ENCODE measurements at places on chromosomes 6 and 20.

DNA sequence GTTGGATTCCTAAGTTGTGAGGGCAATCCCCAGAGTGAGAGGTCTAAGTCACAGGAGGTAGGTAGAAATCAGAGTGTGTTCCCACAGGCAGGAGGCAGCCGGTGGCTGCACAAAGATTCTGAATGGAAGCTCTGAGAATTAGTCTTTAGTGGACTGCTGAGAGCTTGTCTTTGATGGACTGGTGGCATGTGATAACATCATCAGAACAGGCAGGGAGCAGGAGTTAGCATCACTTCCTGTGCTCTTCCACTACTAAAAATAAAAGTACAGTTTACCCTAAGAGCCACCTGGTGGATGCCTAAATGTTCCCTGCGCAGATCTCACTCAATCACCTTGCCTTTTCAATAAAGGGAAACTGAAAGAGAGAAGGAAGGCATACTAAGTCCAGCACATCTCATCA lies 294.6 kb upstream of the POU3F2 start:
- no peak for DNase-seq

- DNase-seq, result no peak
Measured at GRCh38 chr6:3142536-3142935, 14.8 kb downstream of the TUBB2A start.

GRCh38 chr20:60048634-60049521 lies 90.7 kb downstream of the CDH26 start:
- DNase-seq, result no peak

- DNase-seq, result no peak
Measured at GRCh38 chr6:155378724-155379123, 64.4 kb upstream of the TFB1M start.

- DNase-seq, result peak; percentile 11
Measured at GRCh38 chr6:73579389-73579788, 58.6 kb upstream of the EEF1A1 start.

DNA sequence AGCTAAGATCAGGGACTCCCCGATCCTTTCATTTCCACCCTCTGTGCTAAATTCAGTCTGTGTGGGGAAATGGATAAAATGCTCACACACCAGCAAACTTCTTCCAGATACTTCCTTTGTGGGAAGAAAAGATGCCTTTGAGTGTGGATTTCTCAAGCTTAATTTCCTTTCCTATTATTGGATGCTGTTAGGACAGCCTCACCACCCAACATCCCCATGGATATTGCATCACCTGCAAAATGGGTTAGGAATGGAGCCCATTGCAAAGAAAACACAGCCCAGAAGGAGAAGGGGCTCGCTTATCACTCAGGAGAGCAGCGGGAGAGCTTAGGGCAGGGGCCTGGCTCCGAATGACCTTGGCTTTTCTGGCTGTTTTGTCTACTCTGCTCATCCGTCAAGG lies 272.2 kb downstream of the CDC5L start:
- DNase-seq, result no peak

DNA sequence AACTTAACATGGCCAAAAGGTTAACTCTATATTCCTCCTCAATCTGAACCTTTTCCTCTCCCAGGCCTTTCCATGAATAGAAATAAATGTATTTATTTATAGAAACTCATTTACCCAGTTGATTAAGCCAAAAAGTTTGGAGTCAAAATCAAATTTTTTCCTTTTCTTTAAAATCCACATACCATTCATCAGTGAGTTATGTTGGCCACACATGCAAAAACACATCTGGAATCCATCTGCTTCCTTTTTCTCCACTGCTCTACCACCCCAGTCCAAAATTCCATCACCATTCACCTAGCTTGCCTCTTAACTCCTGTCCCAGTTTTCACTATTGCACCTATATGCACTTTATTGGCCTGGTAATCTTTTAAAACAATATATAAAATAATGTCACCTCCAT lies 62.4 kb upstream of the TMEM200A start:
- no peak for DNase-seq

GRCh38 chr6:125477844-125478243 lies 176.1 kb upstream of the HDDC2 start:
- DNase-seq, result no peak

DNA sequence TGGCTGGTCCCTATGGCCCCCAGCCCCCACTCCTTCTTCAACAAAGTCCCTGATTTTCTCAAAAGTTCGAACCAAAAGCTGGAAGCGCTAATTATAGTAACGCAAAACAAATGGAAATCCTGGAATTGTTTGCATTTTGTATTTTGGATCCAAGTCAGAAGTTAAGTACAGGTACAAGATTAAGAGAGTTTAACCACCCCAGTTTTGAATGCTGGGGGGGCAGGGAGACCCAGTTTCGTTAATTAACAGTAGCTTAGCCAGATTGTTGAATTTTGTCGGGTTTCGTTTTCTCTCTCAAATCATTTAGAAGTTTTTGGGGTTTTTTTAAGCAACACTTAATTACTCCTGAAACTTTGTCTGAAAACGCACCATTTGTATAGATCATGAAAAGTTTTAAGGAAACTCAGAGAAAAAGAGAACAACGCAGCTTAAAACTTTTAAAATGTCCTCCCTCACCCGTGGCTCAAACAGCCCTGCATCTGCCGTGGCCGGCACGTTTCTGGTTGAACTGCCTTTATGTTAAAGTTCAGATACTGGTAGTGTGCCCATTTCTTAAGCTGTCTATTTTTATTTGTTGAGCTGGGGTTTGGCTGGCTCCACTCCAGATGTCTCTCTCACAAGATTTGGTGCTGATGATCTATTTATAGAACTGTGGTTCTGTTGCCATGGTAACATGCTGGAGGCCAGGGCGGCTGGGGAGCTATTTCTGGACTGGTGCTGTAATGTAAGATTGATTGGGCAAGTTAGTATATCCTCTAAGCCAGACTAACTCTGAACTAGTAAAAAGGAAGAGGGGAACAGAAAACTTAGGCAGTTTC lies 55.0 kb downstream of the GNAS start:
- DNase-seq, result peak; percentile 89

DNA sequence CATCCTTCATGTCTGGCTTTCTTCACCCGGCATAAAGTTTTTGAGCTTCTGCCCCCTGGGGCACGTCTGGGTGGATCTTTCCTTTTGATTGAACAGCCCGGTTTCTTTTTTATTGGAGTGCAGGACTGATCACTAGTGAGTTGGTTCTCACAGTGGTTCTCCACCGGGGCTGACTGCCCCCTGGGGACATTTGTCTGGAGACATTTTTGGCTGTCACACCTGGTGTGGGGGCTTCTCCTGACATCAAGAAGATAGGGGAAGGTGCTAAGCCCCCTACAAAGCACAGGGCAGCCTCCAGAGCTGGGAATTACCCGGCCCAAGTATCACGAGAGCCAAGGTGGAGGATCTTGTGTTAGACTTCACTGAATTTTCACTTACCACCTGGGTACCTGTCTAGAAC lies 25.7 kb upstream of the IRF4 start:
- DNase-seq, result no peak

GRCh38 chr6:169175360-169175887 lies 78.2 kb downstream of the THBS2 start:
- DNase-seq, result no peak

DNA sequence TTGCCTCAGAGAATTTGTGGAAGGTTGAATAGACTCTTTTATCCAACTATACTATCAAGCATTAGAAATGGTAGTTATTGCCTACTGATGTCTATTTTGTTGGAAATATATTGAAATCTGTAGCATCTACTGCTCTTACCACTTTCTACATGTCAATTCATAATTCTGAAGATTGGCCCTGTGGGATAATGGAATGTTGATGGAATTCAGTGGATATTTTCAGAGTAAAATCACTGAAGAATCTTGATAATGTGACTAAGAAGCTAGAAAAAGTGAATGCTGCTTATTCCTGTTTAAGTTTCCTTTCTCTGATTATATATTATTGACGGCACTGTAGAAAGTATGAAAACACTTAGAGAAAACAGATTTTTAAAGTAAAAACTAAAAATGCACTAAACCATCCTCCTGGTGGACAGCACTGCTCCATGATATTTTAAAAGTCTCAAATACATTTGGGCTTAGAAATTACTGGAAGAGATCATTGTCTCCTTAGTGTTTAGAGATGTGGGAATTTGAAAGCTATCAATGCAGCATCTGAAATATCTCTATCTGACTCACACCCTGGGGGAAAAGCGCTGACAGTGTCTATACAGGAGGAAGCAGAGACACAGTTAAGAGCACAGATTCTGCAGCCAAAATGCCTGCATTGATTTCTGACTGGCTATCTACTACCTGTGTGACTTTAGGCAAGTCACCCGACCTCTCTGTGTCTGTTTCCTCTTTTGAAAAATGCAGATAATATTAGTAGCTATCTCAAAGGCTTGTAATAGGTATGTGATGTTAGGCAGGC lies 37.9 kb upstream of the RCAN2 start:
- DNase-seq, result no peak

Data from activated CD4-positive, alpha-beta T cell treated with anti-CD3 and anti-CD28 coated beads, Interleukin-10, Interleukin-2, amounts not matched to agents 100 ng/mL and 50 ng/mL, durations not matched to agents 16 hours and 8 hours (primary cell).